ENCODE measurements at places on chromosomes 5 and 9.

DNA sequence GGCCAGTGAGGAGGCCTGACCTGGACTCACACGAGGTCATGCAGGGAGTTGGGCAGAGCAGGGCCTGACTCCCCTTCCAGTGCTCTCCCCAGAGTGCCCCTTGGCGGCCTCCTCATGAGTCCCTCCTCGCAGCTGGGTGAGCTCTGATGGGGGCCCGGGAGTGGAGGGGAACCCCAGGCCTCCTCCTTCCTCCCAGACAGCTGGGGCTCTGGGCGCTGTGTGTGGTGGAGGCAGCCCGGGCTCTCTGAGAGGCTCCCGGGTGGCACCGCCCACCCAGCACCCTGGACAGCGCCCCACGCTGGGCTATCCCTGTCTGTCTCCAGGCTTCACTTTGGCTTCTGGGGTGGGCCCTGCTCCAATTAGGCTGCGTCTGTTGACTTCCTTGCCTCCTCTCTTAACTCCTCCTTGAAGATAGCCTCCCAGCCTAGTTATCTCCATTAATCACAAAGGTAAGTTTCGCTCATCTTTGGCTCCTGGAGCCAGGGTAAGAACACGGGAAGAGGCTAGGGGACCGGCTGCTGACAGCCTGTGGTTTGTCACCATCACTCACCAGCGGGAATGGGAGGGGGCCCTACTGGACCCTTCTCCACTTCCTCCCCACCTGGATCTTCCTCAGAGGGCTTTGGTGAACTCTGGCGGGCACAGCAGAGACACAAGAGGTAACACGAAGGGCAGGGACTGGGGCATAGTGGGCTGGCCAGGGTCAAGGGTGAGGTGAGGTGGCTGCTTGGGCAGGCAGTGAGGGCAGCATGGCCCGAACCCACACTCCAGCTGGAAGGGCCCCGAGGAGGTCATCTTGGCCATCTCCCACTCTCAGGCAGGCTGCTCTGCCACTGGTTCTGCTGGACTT is 13.1 kb downstream of the PSD2 start:
- peak; percentile 13 for DNase-seq

- DNase-seq, result no peak
These were observed 7.2 kb downstream of the PDLIM4 start for GRCh38 chr5:132264546-132265335.

GRCh38 chr5:74918232-74918669 is 52.1 kb upstream of the FAM169A start:
- DNase-seq, result no peak

- DNase-seq, result no peak
These were observed 51.7 kb downstream of the PTCH1 start for GRCh38 chr9:95465115-95465514.

DNA sequence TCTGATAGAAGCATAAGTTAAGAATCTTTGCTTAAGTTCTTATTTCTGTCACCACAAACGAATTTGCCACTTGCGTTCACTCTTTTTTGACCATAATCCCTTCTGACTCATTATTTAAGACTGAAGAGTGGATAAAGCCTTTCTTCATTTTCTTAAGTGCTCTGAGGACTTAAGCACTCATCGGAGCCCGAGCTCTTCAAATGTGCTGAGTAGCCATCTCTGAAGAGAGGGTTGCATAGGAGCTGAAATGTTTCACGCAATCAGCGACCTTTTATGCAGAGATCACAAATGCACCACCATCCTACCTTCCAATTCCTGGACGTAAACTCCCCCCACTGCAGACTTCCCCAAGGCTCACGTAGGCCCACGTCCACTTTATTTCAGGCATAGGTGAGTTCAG is 699.2 kb downstream of the IRX1 start:
- DNase-seq, result no peak

DNA sequence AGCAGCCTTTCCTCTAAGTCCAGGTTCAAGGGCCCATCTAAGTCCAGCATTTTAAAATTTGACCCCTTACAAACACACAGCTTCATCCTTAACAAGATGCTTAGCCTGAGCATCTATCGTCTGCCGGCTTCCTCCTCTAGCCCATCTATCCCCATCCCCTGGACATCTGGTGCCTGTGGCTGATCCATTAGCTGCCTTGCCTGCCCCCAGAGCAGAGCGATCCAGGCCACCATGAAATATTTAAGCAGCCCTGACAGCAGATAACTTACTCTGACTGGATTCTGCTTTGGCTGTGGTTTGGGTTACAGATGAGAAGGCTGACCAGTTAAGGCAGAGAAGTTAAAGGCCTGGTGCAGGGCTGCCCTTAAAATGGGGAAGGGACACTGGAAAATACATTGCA is 30.9 kb upstream of the CPEB4 start:
- DNase-seq, result no peak

GRCh38 chr9:133973111-133973790 is 18.9 kb downstream of the VAV2 start:
- no peak for DNase-seq

DNA sequence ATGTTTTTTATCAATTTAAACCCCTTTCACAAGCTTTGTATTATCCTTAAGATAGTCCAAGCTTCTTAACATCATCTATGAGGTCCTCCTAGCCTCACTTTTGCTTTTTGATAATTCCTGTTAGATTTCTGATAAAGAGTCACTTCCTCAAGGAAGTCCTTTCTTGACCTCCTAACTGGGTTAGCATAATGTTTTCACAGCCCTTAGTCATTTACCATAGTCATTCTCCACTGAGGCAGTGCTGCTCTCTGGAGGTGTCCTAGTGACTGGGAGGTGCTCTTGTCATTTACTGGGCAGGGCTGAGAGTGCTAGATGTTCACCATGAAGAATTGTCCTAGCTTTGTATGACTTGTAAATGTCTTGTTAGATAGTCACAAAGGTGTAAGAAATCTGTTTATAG is 26.4 kb downstream of the TNPO1 start:
- no peak for DNase-seq

DNA sequence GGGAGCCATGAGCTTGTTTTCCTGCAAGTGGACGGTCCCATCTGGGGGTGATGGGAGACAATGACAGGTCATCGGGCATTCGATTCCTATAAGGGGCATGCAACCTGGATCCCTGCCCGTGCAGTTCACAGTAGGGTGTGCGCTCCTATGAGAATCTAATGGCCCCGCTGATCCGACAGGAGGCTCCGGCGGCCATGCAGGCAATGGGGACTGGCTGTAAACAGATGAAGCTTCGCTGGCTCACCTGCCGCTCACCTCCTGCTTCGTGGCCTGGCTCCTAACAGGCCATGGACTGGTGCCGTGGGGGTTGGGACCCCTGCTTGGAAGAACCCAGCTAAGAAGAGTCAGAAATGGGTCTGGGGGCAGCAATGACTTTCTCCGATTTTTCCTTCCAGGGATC is 21.0 kb downstream of the PAEP start:
- no peak for DNase-seq

GRCh38 chr5:75611311-75612225 is at the start of gene ANKDD1B:
ANKDD1B (plus strand) TSS chr5:75611453; CDS start chr5:75611635, 182 bp downstream.
- no peak for DNase-seq

GRCh38 chr5:5179597-5179996 is 39.5 kb downstream of the ADAMTS16 start:
- DNase-seq, result no peak

DNA sequence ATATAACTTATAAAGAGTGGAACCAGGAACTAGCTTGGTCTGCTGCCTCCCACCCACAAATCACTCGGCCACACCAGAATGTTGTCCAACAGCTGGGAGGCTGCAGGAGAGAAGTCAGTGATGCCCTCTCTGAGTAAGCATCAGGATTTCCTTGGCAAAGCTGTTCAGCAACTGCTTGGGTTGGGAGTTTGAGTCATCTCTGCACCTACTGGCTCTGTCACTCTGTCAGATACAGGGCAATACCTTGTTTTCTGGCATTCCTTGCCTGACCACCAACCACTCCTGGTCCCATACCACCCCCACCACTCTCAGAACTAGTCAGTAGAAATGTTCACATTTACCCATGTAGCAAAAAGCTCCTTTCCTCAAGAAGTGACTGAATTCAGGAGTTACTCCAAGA is 36.8 kb upstream of the GCNT4 start:
- DNase-seq, result no peak

GRCh38 chr5:2047341-2047927 is 164.7 kb upstream of the IRX4 start:
- DNase-seq, result no peak

GRCh38 chr9:93461821-93462220 is 8.4 kb upstream of the FAM120AOS start:
- no peak for DNase-seq

Data from CD4-positive, alpha-beta T cell treated with Interleukin-4 for 1 hour (primary cell).